ENCODE measurements at places on chromosomes 2 and 18.
A peak's percentile ranks its signal among the peaks of the same experiment; 100 is the strongest.

DNA sequence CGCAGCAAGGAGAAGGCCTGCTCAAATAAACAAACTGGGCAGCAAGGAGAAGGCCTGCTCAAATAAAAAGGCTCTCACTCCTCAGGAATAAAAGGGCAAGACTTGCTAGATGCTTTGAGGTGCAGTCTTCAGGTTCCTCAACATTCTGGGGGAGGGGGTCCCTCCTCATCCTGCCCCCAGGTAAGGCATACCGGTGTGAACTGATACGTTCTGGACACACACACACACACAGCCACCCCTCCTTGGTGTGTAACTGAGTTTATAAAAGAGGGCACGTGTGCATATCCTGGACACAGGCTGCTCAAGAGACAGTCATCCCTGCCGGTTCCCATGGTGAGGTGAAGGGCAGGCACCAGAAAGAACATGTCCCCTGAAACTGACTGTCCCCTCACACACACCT lies 4.5 kb downstream of the TEX261 start:
- DNase-seq: no peak

GRCh38 chr2:5673145-5674025 lies 18.8 kb upstream of the SOX11 start:
- DNase-seq: peak; percentile 86

GRCh38 chr18:61893309-61893970 lies 633 bp upstream of the RNF152 start:
- DNase-seq: no peak

DNA sequence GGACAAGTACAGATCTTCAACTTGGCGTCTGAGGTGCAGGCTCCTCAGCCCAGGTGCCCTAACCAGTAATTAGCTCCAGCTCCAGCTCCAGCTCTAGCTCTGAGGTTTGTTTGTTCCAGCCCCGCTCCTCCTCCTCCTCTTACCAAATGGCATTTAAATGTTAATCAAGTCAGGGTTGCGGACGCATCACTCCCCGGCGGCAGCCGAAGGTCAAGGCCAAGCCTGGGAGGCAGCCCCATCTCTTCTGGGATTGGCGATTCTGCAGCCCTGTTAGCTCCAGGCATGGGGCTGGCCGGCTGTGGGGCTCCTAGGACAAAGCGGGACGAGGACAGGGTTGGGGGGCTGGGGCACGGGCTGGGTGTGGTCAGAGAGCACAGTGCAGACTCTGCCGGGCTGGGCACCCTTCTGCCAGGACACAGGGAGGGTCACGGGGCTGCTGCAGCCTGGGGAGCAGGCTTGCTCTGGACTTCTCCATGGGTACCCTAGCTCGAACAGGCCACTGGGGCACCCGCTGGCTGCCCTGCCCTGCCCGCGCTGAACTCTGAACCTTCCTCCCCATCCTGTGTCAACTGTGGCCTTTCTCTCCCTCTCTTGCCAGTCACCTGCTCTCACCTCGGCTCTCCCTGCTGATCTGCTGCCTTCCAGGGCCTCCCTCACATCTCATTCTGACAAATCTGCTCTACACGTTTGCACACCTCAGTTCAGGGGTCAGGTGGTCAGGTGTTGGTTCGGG lies 203.3 kb downstream of the CELF4 start:
- DNase-seq: no peak

- DNase-seq: no peak
Observed at GRCh38 chr2:30786923-30787685, 20.1 kb downstream of the CAPN13 start.

- peak; percentile 99 for DNase-seq
Observed at GRCh38 chr2:106841886-106842645, 43.9 kb downstream of the ST6GAL2 start.

- no peak for DNase-seq
Observed at GRCh38 chr2:97808816-97809215, 95.4 kb downstream of the ZAP70 start.

DNA sequence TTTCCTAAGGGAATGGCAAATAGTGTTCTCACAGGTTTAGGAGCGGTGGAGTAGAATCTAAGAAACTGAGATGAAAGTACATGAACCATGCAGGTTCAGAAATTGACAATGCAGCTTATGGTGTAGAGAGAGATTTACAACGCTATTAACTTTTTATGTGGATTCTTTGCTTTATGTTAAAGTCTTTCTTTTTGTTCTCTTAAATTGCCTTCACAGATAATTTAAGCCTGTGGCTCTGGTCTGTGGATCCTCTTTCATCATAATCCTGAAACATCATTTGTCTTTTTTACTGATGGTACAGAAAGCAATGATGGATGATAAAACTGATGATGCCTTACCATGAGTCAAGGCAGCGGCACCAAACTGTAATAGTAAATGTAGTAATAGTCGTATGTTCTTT lies 30.3 kb downstream of the SOCS6 start:
- no peak for DNase-seq

GRCh38 chr2:139296672-139297209 lies 516.6 kb upstream of the NXPH2 start:
- DNase-seq: no peak

GRCh38 chr2:232420463-232421188 lies 14.0 kb downstream of the ALPG start:
- peak; percentile 37 for DNase-seq

DNA sequence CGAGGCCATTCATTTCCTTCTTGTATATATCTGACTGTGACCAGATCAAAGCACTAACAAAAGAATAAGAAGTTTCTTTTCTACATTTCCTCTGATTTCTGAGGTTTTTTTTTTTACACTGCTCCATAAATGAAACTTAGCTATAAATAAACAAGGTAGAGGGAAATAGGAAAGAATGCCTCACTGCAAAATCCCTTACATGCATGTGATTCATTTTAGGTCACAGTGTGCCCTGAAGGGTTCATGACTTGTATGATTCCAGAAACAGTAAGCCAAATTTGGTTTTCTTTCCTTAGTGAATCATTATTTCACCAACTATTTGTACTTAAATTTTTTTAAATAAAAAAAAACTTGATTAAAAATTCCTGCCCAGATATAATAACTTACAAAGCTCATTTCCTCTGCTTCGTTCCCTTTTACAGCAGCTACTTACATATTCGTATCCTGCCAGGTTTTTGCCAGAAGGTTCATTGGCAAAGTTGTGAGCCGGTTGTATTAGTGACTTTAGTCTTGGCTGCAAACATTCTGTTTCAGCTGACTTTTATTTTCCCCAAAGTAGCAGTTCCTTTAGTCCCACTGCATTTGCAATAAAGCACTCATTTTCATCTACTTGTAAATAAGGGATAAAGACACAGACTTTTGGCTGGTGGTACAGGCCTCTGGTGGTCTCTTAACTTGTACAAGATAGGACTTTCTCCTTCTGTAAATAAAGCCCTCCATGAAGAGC lies 58.6 kb downstream of the LRP2 start:
- DNase-seq: no peak

DNA sequence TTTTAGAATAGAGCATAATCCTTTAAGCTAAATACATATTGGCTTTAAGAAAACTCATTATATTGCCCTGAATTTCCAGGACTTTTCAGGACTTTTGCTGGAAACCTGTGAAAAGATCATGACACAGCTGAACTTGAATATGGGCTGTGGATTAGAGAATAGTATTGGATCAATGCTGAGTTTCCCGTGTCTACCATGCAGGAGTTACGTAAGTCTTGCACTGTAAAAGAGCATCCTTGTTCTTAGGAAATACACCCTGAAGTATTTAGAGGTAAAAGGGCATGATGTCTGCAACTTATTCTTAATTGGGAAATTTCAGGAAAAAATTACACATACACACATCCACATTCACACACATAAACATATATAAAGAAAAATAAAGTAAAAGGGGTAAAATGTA lies 82.1 kb downstream of the ZFP36L2 start:
- DNase-seq: no peak

GRCh38 chr2:63699549-63699839 lies 110.7 kb downstream of the MDH1 start:
- DNase-seq: no peak

GRCh38 chr2:219637842-219638185 lies 10.4 kb downstream of the SLC4A3 start:
- no peak for DNase-seq

DNA sequence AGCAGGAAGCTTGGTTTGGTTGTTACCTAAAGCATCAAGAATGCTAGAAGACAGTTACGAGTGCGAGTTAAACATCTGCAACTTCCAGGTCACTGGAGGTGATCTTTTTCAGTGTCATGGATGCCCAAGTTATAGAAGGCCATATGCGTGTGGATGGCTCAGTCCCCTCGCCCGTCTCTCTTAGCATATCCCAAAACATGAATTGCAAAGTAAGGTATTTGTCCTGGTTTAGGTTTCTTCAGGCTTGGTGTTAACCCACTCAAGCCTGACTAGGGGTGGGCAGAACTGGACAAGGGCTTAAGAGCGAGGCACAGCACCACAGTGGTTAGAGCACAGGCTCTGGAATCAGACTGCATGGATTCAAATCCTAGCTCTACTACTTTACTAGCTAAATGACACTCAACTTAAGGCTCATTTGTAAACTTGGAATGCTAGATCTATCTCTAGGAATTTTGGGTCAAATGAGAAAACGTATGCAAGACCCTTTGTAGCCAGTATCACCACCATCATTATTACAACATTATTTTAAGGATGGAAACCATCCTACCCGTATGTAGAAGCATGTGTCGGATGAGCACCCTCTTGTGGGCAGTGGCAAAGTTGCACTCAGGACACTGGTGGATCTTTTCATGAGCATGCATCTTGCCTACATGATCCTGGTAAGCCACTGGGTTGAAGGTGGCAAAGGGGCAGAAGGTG lies 11.2 kb downstream of the ZNF142 start:
- DNase-seq: peak; percentile 58

DNA sequence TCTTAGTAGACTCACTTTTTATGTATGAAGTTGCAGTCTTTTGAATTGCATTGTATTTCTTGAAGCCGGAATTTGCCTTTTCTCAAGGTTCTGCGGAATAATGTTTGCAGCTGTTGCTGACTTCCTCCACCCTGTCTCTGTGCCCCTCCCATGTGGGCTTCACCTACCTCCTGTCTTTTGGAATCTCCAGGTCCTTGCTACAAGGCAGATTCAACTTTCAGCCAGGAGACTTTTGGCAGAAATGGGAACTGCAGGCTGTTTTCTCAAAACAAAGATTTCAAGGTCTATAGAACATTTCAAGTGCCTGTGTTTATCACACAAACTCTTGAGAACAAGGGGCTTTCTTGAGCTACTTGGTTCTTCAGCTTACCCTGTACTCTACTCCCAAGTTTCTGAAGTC lies 25.6 kb downstream of the ZNF236 start:
- no peak for DNase-seq

GRCh38 chr18:57915248-57915647 lies 112.1 kb upstream of the ATP8B1 start:
- DNase-seq: peak; percentile 98

DNA sequence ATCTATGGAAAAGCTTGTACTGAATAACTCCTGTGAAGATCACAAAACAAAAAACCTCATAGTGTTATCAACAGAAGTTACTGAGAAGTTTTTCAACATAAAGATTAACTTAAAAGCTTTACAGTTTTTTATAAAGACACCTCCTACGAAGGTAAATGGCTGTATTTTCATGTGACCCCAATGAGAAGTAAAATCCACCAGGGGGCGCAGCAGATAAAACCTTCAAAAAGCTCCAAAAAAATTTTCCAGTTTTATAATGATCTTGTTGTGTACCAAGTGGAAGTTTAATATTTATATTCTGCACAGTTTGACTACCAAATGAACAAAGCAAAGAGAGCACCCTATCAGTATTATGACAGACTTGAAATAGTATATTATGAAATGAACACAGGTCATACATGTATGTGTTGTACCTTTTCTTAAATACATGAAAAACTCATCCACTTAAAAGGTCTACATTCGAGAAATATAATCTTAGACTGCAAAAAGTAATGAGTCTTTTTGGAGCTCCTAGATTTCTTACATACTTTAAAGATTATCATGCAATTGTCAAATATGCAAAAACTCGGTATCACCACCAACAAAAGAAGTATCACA lies 38.5 kb downstream of the PNO1 start:
- DNase-seq: peak; percentile 49

GRCh38 chr18:58635891-58636290 lies 7.0 kb upstream of the ALPK2 start:
- no peak for DNase-seq

DNA sequence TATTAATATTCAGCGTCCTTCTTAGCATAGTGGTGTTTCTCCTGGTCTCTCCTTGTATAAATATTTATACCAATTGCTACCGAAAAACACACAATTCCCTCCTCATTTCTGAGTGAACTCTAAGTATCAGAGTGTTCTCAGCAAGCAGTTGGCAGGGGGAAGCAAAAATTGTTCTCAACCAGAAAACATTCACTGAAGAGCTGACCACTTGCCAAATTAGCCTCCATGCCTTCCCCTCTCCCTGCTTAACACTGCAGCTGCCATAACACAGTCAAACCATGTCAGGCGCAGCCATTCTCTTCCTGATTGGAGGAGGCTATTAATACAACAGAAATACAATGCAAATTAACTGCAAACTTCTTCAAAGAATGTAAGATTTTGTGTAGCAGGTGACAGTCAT lies 105.0 kb downstream of the COL6A3 start:
- no peak for DNase-seq

- DNase-seq: no peak
Observed at GRCh38 chr2:240465268-240465764, 29.9 kb downstream of the GPC1 start.

- no peak for DNase-seq
Observed at GRCh38 chr2:180978903-180979748, 1.3 kb upstream of the UBE2E3 start.

DNA sequence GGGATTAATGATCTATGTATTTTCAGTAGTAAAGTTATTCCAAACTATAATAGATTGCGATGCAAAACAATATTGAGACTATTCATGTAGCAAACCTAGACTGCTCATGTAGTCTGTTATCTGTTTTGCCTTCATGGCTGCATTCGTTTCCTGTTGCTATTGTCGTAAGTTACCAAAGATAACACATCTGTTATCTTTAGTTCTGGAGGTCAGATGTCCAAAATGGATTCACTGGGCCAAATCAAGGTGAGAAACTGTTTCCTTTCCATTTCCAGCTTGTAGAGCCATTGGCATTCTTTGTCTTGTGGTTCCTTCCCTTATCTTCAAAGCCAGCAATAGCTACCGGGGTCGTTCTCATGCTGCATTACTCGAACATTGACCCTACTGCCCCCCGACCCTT lies 20.9 kb downstream of the ITGAV start:
- no peak for DNase-seq

All from NCI-H2171 treated with DMSO at 0.1 percent for 48 hours (cell line).